ENCODE measurements at places on chromosomes 2 and 18. TPM values are rescaled to one million over a fixed set of nuclear protein-coding genes. Genes with fewer than 3 reads are reported as not detected.
A peak's percentile ranks its signal among the peaks of the same experiment; 100 is the strongest.

POTEJ gene
- polyA plus RNA-seq, result 0.03 TPM

NRP2 gene
- polyA plus RNA-seq, result 138 TPM

CDK15 gene
- not detected for polyA plus RNA-seq

RNU2-63P gene
- polyA plus RNA-seq, result 60.5 TPM

OXER1 gene
- polyA plus RNA-seq, result 0.19 TPM

PDE1A gene
- 0.43 TPM for polyA plus RNA-seq

TRIM54 gene
- 1.6 TPM for polyA plus RNA-seq

RAPGEF4 gene
- polyA plus RNA-seq, result 7.2 TPM

ZSWIM2 gene
- not detected for polyA plus RNA-seq

TMEFF2 gene
- polyA plus RNA-seq, result 0.18 TPM

RMND5A gene
- polyA plus RNA-seq, result 7.1 TPM

LRP1B gene
- 0.03 TPM for polyA plus RNA-seq

GPAT2 gene
- polyA plus RNA-seq, result 11.1 TPM

- DNase-seq, result no peak
Observed at GRCh38 chr2:43035922-43036321, 190.5 kb downstream of the ZFP36L2 start.

GRCh38 chr2:19887510-19887909 lies 14.3 kb downstream of the TTC32 start:
- no peak for DNase-seq

GRCh38 chr2:216405588-216405987 lies 6.7 kb upstream of the SMARCAL1 start:
- DNase-seq, result no peak

DNA sequence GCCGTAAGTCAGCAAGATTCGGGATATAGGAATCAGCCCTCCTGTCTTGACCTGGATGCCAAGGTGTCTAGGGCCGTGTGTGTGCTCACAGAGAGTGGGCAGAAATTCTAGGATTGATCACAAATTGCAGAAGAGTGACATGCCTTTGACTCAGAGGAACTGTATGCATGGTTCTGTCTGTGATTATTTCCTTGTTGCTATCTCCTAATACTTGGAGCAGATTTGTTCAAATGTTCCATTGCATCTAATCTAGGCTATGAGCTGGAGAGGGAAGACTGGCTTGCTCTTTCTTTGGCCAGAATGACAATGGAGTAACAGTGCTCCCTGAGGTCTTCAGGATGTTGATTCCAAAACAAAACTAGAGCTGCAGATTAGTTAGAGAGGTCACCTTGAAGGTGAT lies 115.0 kb downstream of the EN1 start:
- DNase-seq, result no peak

DNA sequence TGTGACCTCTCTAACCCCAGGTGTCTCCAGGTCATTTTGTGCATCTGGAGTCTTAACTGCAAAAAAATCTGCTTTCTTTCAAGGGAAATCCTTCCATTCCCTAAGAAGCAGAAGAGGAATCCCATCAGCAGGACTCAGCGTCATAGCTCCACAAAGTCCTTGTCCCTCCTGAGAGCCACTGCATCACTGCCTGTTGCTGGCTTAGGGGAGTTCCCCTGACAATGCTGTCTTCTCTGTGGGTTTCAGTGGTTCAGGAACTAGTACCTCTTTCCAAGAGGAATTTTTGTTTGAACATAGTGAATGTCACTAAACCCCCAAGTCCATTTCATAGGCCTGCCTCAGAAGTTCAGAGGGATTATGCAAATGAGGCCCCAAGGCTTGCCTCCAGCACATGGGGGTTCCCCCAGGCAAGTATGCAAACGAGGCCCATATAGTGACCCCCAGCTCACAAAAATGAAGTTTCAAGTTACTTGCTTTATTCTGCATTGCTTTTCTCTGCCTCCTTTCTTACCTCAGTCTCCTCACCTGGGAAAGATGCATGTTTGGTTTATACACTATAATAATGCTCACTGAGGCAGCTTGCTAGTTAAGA lies 513.9 kb upstream of the MEX3C start:
- DNase-seq, result no peak

DNA sequence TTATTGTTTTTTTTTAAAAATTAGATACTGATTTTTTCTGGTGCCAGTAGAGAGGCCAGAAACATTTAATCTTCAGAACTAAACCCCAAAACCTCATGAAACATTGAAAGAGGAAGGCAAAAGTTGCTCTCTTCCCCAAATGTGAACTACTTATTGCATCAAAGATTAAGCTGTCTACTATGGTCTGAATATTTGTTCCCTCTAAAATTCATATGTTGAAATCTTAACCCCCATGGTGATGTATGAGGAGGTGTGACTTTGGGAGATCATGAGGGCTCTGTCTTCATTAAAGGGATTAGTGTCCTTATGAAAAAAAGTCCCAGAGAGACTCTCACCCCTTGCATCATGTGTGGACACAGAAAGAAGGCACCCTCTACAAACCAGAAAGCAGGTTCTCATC lies 28.2 kb upstream of the SLC8A1 start:
- DNase-seq, result no peak

DNA sequence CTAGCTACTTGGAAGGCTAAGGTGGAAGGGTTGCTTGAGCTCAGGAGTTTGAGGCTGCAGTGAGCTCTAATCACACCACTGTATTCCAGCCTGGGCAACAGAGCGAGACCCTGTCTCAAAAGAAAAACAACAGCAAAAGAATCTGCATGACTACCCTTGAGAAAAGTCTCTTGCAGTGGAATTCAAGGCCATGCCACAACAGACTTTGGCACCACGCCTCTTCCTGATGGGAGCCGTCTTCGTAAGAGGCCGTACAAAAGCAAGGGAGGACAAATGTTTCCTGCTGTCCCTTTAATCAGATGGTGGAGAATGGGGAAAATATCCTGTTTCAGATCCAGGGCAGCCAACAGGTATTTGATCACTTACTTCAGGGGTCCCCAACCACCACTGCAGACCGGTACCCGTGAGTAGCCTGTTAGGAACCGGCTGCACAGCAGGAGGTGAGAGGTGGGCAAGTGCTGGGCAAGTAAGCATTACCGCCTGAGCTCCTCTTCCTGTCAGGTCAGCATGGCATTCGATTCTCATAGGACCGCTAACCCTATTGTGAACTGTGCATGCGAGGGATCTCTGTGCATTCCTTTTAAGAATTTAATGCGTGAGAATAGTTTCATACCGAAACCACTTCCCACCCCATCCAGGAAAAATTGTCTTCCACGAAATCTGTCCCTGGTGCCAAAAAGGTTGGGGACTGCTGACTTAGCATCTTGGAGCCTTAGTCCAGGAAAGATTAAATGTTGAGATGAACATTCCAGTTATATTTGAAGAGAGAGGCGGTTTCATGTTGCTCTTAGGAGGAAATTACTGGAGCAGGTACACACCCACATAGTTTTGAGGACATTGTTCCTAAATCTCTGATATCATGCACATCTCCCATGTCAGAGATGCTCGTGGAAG lies 94.4 kb upstream of the XPO1 start:
- DNase-seq, result peak; percentile 18

- DNase-seq, result no peak
Observed at GRCh38 chr2:230329946-230330605, 3.1 kb downstream of the SP140L start.

GRCh38 chr2:113135317-113135716 lies 7.9 kb downstream of the IL1RN start:
- DNase-seq, result no peak

GRCh38 chr2:145114726-145115125 lies 594.8 kb upstream of the ZEB2 start:
- DNase-seq, result peak; percentile 37

- DNase-seq, result peak; percentile 75
Observed at GRCh38 chr2:231482806-231483391, 18.6 kb upstream of the NCL start.

DNA sequence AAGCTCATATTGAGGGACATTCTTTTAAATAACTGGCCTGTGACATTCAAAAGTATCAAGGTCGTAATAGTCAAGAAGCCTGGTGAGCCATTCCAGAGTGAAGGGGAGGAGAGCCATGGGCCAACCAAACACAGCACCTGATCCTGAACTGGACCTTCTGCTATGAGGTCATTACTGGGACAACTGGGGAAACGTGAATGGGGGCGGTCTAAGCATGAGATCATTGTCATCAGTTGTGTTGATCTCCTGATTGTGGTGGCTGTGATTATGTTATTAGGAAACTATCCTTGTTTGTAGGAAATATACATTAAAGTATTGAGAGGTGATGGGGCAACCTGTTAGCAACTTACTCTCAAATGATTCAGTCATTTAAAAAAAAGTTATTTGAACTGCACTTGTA lies 79.3 kb downstream of the FBXO15 start:
- DNase-seq, result no peak

- DNase-seq, result no peak
Observed at GRCh38 chr2:129469871-129470270, 509.6 kb upstream of the RAB6C start.

GRCh38 chr18:24974431-24974830 lies 377.5 kb downstream of the ZNF521 start:
- DNase-seq, result no peak

DNA sequence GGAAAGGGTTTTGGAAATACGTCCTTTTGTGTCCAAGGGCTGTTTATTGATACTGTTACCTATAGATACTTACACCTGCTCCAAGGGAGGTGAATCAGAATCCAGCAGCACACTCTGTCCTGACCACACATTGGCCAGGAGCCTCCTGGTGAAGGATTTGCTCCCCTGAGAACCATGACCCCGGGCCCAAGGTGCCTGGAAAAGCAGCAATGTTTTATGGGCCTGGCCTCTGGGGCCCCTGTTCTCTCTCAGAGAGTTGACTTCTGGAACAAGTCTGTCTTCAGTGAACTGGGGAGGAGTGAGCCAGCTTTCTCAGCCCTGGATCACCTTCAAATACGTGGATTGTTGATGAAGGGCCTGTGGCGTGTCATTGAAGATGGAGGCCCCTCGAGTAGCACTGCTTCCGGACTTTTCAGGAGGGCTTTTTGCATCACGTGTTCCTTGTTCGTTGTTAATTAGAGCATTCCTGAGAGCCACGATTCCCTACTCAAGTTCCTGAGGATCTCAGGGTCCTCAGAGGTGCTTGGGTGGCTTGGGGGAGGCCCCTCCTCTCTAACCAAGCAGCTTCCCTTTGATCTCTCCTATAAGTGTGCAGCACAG lies 78.5 kb upstream of the RPL31 start:
- no peak for DNase-seq

DNA sequence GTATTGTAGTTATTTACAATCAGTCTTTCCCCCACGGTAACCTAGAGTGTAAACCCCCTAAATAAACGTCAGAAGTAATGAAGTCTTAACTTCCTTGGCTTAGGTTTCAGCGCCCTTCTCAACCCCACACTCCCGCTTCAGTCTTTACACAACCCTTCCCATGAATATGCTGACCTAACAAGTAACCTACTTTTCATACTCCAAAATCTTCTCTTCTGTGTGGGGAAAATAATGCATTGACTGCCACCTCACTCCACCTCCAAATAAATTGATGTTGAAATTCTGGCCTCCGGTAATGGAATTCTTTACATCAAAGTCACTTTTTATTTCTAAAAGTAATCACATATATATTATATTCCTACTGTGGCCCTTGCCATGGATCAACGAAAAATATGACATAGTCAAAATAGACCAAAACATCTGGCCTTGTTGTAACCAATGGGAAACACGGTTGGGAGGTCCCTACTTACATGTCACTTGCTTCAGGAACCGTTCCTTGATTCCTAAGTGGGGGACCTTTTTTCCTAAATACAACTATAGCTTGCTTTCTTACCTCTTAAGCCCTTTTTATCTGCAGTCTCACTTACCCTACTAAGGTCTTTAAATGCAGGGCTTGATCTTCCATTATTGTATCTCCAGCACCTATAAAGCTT lies 961 bp downstream of the GEN1 start:
- peak; percentile 51 for DNase-seq

GRCh38 chr2:42117923-42118753 lies 51.0 kb upstream of the EML4 start:
- peak; percentile 57 for DNase-seq

- no peak for DNase-seq
Observed at GRCh38 chr18:42976869-42977590, 138.5 kb downstream of the RIT2 start.

- DNase-seq, result peak; percentile 61
Observed at GRCh38 chr2:186695081-186695756, 1.4 kb downstream of the FAM171B start.

GRCh38 chr2:61177727-61178549 lies 15.9 kb downstream of the C2orf74 start:
- peak; percentile 36 for DNase-seq

GRCh38 chr2:80300954-80301353 lies 3.6 kb downstream of the LRRTM1 start:
- DNase-seq, result no peak

GRCh38 chr2:157827377-157827776 lies 48.8 kb downstream of the ACVR1 start:
- DNase-seq, result no peak

DNA sequence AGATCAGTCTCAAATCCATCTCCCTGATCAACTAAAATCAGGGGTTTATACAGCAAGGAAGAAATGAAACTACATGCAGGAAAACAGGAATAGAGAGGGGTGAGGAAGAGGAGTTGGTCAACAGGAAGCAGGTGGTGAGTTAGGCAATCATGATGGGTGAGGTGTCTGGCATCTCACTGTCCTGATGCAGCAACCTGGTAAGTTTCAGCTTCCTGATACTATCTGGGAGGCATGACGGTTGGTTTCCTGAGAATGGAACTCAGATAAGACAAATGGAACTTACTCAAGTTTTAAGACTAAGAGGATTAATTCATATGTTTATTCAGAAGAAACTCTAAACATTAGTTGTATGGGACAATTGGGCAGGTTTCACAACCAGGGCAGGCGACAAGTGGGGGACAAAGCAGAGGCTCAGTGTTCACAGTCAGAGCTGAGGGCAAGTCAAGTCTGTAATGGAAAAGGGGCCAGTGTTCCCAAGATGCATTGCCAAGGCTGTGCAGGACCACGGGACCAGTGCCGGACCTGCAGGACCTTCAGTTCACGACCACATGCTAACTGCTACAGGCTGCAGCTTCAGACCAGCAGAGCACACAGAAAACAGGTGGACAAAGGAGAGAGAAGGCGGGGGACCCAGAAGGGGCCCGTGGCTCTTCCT lies 17.7 kb upstream of the GALM start:
- DNase-seq, result no peak

GRCh38 chr2:178473931-178474330 lies 4.5 kb downstream of the FKBP7 start:
- DNase-seq, result no peak

DNA sequence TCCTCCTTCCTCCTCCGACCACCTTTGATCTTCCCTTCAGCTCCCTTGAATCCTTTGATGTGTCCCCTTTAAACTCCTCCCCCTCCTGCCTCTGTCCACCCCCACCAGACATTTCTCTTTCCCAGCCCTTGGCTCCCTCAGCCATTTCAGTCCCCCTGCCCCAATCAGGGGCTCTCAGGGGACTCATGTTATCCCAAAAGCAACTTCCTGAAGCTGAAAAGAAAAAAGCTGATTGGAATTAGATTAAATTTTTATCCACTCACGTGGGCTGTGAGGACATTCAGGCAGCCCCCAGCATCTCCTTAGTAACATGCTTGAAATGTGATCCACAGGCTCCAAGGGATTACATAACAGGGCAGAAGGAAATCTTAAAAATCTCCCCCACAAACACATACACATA lies 81.3 kb downstream of the NEURL3 start:
- DNase-seq, result no peak

DNA sequence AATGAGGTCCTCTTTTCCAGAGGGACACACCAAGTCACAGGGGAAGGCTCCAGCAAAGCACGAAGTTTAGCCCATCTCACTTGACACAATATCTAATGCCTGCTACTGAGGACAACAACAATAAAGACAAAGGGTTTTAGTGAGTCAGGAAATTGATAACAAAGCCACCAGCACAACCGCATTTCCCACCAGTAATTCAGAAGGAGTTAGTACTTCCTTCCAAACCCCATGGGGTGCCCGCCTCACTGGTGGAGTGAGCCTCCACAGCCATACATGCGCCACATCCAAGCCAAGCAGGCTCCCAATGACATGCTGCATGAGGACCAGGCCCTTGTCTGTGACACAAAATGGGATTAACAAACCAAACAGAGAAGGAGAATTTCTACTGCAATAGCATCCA lies 40.1 kb downstream of the MRPL35 start:
- peak; percentile 13 for DNase-seq

Data from endothelial cell of umbilical vein (primary cell).